Activated T-cell treated with anti-CD3 and anti-CD28 coated beads, Interleukin-2, amount 50 U/mL, for 48 hours (primary cell): ENCODE measurements at places on chromosomes 5 and 9.
A peak's percentile ranks its signal among the peaks of the same experiment; 100 is the strongest.

DNA sequence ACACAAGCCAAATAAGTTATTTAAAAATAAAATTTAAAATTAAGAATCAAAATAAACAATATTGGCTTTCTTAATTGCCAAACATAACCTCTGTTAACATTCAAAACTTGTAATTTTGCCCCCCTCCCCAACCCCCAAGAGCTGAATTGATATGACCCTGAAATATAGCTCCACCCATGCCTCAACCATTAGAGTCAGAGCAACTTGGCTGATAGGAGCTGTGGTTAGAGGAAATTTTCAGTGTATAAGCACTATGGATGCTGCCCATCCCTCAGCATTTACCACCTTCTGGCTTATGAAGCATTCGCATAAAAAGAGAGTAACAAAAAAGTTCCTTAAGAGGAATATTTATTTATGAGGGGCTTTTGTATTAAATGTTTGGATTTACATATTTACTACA lies 6.1 kb downstream of the POC5 start:
- DNase-seq, result no peak

- no peak for DNase-seq
These were observed 86.9 kb upstream of the SH3PXD2B start for GRCh38 chr5:172541099-172541772.

DNA sequence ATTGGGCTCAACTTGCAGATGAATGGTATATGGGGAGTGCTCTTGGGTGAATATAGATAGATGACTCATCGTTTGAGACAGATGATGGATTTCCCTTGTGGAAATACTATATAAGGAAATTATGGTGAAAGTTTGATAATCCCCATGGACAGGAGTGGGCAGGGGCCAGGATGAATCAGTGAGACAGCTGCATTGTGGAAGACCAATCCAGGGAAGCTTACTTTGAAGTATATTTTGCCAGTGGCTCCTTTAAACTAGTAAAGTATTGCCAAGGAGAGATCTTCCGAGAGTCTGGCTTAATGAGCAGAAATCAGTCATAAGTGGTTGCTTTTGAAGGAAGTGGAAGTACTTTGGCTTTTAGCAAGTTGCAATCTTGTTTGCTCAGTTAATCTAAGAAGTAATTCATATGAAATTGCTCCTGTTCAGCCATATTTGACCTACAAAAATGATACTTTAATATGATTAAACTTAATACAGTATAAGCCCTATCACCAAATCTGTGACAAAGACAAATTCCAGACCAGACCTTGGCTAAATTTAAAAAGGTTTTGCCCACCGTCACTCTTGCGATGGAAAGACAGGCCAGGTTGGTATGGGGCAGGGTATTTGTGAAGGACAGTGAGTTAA lies 9.3 kb upstream of the TNC start:
- no peak for DNase-seq

- DNase-seq, result no peak
These were observed 8.5 kb upstream of the EXOSC2 start for GRCh38 chr9:130685104-130685503.

- no peak for DNase-seq
These were observed 243.7 kb downstream of the HSPA4 start for GRCh38 chr5:133295520-133295919.

- DNase-seq, result no peak
These were observed 14.0 kb downstream of the MCC start for GRCh38 chr5:113474100-113474728.

GRCh38 chr5:159050316-159051143 lies 49.2 kb downstream of the EBF1 start:
- DNase-seq, result no peak

GRCh38 chr5:38455796-38456330 lies 100.6 kb downstream of the LIFR start:
- DNase-seq, result no peak

DNA sequence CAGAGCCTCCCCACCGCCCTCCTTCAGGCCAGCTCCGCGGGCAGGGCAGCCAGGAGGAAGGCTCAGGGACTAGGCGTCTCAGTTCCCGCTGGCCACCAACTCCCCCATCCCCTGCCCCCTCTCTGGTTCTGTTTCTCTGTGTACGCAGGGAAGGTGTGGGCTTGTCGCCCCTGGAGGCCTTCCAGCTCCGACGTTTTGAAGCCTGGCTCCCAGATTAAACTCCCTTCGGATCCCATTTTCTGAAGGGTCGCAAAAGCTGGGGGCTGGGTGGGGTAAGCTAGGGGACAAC lies 346 bp downstream of the ATOX1 start:
- no peak for DNase-seq

DNA sequence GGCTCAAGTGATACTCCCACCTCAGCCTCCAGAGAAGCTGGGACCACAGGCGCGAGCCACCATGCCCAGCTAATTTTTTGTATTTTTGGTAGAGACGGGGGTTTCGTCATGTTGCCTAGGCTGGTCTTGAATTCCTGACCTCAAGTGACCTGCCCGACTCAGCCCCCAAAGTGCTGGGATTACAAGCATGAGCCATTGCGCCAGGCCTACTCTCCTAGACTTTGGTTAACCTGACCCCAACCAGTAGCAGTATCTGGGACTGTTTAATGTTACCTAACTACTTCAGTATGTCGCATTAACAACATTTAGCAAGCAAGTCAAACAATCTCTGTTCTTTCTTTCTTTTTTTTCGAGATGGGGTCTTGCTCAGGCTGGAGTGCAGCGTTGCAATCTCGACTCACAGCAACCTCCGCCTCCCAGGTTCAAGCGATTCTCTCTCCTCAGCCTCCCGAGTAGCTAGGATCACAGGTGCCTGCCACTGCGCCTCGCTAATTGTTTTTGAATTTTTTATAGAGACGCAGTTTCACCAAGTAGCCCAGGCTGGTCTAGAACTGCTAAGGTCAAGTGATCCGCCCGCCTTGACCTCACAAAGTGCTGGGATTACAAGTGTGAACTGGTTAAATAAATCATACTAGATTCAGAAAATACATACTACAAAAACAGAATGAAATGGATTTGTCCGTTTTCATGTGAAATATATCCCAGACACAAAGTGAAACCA lies 2.0 kb downstream of the AK3 start:
- DNase-seq, result no peak

DNA sequence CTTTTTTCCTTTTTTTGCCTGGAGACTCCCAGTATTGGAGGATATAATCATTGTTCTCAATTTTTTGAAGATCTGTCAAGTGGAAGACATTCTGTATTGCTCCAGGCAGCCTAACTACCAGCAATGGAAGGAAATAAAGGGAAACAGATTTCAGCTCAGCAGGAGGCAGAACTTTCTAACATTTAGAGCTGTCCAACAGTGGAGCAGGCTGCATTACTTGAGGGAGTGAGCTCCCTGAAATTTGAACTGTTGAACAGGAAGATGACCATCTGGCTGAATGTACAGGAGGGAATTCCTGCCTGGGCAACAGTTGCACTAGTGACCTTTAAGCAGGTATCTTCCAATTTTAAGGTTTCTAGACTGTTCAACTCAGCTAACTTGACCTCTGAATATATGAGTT lies 1.1 kb upstream of the GAPVD1 start:
- no peak for DNase-seq

DNA sequence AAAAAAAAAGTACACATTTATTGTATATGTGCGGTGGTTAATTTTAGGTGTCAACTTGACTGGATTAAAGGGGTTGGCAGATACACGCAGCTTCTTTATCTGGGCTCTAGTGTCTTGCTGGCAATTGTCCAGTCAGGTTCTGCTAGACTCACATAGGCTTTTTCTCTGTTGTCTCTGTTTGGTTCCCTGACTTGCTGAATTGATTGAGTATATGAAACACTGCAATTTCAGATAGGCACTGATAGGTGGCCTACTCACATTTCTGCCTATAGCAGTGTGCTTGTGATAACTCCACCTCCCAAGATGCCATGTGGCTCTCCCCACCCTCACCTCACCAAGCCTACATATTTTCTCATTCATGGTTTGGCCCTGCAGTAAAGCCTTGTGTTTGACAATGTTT lies 52.5 kb downstream of the AOPEP start:
- DNase-seq, result no peak

GRCh38 chr9:92711844-92712243 lies 41.9 kb upstream of the IPPK start:
- DNase-seq, result peak; percentile 16

DNA sequence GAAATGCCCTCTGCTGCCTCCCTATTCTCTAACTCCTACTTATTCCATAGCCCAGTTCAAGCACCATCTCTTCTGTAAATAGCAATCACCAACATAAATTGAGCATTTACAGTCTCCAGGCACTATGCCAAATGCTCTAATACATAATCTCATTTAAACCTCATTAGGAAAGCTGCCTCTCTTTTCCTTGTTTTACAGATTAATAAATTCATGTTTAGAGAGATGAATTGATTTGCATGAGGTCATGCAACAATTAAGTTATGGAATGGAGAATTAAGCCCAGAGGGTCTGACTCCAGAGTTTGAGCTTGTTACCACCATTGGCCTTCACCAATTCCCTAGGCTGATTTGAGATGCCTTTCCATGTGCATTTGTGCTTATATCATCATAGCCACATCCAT lies 23.4 kb upstream of the RFX3 start:
- no peak for DNase-seq

- DNase-seq, result no peak
These were observed 51.6 kb downstream of the ENTREP1 start for GRCh38 chr9:69376651-69377050.

- DNase-seq, result no peak
These were observed 6.0 kb downstream of the UBE2QL1 start for GRCh38 chr5:6454628-6455053.

- no peak for DNase-seq
These were observed 29.7 kb upstream of the ARAP3 start for GRCh38 chr5:141711687-141712086.

GRCh38 chr5:106367281-106367680 lies 1303.5 kb downstream of the EFNA5 start:
- no peak for DNase-seq

DNA sequence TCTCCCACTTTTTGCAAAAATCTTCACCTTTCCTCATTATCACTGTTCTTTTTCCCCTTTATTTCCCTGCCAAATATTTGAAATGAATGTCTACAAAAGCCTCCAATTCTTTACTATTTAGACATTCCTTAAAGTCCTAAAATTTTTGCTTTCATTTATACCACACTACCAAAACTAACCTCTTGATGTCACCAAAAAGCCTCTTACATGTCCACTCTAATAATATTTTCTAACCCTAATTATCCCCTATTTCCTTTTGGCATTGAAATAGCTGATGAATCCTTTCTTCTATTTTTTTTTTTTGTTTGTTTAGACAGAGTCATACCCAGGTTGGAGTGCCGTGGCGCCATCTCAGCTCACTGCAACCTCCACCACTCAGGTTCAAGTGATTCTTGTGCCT lies 32.3 kb upstream of the NRG2 start:
- DNase-seq, result no peak

DNA sequence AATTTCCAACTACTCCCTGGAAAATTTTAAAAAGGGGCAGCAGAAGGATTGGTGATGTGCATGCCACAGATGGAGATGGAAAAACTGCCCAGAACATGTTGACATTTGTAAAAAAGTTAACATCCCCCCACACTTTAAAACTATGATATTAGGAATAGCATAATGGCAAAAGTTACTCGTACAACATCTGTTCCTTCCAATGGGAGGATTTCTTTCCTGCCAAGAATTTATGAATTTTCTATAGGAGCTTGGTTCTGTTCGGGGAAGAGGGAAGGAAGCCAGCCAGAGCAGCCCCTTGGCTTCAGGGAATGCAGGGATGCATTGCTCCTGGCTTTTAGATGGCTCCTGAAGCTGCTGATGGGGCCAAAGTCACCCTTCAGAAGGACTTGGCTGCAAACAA lies 22.7 kb downstream of the KLF4 start:
- no peak for DNase-seq

DNA sequence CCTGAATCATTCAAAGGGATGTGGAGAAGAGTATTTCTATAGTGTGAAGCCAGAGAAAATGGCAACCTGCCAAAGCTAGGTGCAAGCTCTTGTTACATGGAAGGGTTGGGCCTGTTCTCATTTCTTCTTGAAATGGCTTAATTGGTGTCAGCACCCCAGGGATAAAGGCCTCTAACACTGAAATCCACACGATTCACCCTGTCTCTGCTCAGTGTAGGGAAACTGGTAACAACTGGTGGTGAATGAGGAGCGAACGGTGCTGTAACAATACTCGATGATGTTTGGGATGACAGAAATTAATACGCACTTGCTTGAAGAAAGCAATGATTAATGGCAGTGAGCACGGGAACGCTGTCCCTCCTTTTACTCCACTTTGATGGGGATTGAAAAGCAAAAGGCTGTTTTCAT lies 16.2 kb downstream of the PBX3 start:
- no peak for DNase-seq

- no peak for DNase-seq
These were observed 10.6 kb downstream of the SNAPC4 start for GRCh38 chr9:136389396-136389795.

GRCh38 chr5:142922223-142922952 lies 152.2 kb downstream of the ARHGAP26 start:
- DNase-seq, result no peak

DNA sequence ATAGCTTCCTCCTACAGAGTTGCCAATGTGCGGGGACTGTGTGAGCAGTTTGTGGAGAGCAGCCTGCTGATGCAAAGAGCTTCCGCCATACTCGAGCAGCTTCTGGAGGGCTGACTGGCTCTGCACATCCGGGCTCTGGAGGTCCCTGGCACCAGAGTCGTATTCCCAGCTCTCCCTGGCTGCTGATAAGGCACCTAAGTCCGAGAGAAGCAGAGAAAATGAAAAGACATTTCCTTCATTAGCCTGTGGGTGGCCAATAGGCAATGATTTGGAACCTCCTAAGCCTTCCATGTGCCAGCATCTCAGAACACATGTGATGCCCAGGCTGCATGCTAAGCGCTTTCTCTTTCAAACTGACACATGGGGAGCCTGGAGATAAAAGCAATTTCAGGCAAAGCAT lies 94.3 kb downstream of the TSSK1B start:
- no peak for DNase-seq

GRCh38 chr5:143600396-143601075 lies 197.1 kb upstream of the NR3C1 start:
- no peak for DNase-seq

DNA sequence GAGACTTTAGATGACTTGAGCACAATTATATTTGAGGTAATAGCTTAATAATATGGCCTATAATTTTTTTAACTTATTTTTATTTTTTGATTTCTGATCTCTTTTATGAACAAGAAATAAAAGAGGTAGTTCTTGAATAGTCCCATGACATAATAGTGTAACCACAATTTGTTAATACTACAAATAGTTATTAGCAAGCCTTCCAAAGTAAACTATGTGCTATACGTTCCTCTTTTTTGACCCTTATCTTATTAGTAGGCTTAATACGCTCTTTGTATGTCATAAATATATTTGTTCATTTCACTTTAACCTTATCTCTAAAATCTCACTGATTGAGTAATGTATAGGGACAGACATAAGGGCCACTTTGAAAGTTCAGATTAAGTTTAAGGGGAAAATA lies 78.7 kb upstream of the NR4A3 start:
- no peak for DNase-seq
